ENCODE measurements at places on chromosomes 2 and 18.

DNA sequence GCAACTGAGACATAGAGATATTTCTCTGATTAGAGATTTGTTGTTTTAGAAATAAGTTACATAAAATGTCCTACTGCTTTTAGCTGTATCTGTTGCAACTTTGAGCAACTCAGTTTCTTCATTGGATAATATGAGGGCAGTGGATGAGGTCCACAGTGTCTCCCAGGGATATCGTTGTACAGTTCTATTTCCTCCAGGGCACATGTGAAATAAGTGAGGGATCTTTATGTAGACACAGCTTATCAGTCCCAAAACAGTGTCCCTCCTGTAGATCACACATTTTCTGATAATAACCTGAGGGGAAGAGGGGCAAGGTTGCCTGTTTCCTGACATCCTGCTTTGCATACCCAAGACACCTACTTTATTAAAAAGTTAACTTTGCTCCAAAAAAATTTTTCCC lies 1231.2 kb upstream of the ZEB2 start:
- no peak for DNase-seq

DNA sequence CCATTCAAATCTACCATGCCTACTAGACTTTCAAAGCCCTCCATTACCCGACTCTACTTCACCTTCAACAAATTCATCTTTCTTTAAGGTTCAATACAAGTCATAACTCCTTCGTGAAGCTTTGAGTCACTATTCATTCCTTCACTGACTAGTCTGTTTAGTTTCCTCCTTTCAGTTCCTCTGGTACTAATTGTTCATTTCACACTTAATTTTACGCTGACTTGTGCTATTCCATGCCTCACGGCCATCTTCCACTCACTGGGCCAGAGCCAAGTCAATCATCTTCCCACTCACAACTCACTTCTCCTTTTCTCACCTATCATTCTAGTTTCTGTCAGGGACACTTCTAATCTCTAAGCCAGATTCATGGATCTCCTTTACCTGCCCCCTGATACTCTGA lies 136.2 kb downstream of the MTX2 start:
- no peak for DNase-seq

- no peak for DNase-seq
These were observed 9.0 kb downstream of the CDH2 start for GRCh38 chr18:28167835-28168349.

- DNase-seq, result no peak
These were observed 262.4 kb downstream of the NDUFA10 start for GRCh38 chr2:239762655-239763269.

- DNase-seq, result no peak
These were observed 59.9 kb upstream of the SPAG16 start for GRCh38 chr2:213224366-213224765.

DNA sequence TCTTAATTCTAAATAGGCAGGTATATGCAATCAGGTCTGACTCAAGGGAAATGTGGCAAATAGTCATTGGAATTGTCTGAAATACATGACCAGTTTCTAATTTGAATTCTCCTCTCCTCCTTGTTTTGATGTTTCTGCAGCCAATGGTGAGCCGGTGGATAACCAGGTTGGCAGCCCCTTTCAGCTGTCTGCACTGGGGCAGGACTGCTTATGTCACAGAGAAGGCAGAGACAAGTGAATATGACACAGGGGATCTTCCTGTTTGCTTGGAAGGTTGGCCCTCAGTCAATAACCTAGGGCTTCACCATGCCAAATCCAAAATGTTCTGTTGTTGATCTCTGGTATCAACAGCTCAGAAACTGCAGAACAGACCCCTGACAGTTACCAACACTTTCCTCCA lies 12.1 kb downstream of the MYT1L start:
- DNase-seq, result no peak

- DNase-seq, result no peak
These were observed 857 bp upstream of the NEUROD1 start for GRCh38 chr2:181680937-181681811.

DNA sequence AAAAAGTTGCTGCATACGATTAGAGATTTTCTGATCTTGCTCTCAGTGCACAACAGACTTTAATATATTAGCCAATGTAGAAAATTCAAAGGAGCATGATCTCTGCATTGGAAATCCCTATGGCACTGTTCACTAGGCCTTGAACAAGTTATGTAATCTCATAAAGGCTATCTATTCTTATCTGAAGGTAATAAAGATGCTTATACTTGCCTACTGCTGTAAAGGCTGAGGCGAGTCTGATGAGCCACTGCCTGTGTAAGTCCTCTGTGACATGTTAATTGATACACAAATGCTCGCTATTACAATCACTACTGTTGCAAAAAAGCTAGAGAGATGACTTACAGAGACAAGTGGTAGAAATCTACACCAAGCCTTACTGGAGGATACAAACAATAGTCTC lies 207.4 kb downstream of the EPHA4 start:
- no peak for DNase-seq

DNA sequence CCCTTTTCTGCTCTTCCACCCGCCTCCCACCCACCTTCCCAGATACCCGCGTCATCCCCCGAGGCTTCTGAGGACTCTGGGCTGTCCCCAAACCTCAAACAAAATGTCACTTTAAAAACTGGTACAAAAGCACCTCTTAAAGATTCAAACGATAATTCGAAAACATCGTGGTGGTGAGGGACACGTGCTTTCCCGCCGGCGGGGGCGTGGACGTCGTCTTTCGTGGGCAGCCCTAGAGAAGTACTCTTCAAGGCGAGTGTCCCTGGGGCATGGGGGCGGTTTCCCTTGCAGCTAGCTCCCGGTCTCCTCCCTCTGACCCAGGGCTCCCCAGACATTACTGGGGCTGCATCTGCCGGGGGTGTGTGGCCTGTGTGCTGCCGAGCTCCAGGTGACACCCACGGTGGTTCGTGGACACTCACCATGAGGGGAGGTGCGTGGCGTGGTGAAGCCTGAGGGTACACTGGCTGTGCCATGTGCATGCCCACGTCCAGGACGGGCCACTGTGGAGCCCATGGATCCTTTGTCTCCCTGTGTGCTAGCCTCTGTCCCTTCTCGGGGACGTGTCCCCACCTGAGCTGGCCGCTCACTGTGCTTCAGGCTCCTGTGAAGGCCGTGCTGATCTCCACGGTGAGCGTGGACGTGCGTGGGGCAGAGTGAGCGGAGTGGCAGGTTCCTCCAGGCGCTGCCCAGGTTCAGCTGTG lies 117.8 kb downstream of the NFATC1 start:
- DNase-seq, result no peak

DNA sequence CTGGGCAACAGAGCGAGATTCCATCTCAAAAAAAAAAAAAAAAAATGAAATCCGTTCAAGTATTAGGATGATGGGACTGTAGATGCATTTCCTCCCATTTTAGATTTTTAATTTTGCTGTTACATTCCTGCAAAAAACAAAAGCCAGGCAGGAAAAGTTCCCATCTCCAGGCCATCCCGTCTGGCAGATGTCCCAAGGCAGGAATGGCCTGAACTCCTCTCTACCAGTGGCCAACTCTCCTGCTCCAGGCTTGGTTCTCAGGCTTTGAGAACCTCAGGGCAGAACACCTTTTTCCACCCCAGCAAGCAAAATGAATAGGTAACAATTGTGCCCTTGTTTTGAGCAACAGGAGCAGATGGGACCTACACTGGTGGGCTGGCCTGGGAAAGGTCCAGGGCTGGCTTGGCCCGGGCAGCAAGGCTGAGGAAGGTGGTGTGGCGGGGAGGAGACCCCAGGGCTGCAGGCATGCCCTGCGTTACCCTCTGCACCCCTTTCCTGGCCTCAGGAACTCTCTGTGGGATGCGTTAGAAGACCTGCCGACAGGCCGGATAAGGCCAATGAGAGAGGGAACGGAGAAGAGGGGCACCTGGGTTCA lies 86.0 kb downstream of the FAM210A start:
- no peak for DNase-seq

GRCh38 chr2:38454081-38454480 lies 77.0 kb upstream of the ATL2 start:
- no peak for DNase-seq

DNA sequence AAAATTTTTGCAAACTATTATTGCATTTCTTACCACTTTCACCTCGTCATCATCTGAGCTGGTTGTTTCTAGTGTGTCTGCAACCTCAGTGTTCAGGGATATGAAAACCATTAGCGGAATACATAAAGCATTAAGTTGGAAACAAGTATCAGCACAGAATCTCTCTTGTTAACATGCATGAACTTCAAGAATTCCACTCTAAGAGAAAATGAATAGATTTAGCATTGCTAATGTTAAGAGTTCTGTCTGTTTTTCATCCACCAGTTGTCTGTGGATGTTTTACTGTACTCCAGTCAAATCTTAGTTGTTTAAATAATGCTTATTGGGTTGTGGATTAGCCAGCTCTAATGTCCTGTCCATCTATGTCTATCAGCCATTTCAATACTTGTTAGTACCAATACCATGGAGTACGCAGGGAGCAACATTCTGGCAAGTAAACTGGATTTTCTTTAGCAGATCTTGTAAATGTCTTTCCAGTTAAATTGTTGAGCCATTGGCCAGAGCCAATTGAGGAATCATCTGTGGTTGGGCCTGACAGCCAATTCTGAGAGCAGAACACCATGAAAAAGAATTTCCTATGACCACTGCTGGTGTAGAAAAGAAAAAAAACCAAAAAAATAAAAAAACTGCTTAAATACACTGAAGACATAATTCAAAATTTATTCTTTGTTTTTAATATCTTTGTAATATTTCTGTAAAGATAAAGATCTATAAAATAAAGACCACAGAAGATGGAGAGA lies 82.5 kb downstream of the SLC8A1 start:
- no peak for DNase-seq

GRCh38 chr18:5543036-5543680 lies 639 bp downstream of the EPB41L3 start:
- DNase-seq, result no peak

DNA sequence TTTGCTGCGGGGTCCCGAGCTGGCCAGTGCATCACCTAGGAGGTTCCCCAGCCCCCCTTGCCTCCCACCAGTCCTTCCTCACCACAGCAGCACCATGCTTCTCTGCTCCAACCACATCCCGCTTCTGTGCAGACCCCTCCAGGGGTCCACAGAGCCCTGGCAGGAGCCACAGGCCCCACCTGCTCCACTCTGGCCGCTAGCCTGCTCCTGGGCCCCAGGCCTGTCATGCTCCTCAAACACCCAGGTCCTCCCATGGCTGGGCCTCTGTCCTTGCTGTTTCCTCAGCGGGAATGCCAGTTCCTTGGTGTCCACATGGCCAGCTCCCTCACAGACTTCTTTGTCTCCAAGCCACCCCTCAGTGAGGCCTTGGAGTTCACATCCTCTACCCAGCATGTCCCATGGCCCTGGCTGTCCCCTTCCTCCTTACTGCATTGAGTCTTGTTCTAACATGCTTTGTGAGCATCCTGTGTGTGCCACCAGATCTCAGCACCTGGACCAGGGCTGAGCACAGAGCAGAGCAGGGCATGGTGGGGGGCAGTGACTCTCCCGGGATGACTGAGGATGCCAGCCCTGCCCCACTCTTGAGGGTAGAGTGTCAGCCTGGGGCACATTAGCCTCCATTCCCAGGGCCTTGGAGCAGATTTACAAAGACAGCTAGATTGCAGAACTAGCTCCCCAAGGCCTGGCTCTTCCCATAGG lies 201.0 kb upstream of the HS6ST1 start:
- DNase-seq, result no peak

GRCh38 chr2:28648147-28648546 lies 103.5 kb upstream of the PPP1CB start:
- no peak for DNase-seq

DNA sequence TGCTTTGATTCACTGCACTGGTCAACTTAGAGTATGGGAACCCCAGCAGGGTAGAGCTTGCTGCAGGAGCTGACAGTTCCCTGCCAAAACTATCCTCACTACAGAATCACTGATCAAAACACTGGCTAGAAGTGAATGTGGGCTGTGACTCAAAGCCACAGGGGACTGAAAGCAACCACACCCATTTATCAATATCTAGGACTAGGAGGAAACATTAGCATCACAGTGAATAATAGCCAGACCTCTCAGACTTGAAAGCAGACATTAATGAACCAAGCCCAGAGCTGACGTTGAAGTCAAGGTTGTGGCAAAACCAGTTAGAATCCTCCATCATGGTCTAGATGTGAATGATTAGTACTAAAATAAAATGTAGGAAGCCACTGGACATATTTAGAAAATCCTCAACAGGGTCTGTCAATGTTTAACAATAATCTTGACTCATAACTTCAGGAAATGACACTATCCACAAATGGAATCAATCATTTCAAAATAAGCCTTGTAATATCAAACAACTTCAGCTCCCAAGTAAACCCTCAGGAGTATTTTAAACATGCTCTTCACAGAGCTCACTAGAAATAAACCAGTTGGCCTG lies 131.4 kb downstream of the CDH20 start:
- no peak for DNase-seq

- DNase-seq, result no peak
These were observed 22.2 kb upstream of the GPR75 start for GRCh38 chr2:53881986-53882385.

- DNase-seq, result no peak
These were observed 31.6 kb upstream of the NCOA1 start for GRCh38 chr2:24459224-24460161.

- DNase-seq, result no peak
These were observed 102.6 kb upstream of the NDUFV2 start for GRCh38 chr18:8999872-9000271.

- no peak for DNase-seq
These were observed 194.1 kb downstream of the ANAPC1 start for GRCh38 chr2:111689941-111690340.

DNA sequence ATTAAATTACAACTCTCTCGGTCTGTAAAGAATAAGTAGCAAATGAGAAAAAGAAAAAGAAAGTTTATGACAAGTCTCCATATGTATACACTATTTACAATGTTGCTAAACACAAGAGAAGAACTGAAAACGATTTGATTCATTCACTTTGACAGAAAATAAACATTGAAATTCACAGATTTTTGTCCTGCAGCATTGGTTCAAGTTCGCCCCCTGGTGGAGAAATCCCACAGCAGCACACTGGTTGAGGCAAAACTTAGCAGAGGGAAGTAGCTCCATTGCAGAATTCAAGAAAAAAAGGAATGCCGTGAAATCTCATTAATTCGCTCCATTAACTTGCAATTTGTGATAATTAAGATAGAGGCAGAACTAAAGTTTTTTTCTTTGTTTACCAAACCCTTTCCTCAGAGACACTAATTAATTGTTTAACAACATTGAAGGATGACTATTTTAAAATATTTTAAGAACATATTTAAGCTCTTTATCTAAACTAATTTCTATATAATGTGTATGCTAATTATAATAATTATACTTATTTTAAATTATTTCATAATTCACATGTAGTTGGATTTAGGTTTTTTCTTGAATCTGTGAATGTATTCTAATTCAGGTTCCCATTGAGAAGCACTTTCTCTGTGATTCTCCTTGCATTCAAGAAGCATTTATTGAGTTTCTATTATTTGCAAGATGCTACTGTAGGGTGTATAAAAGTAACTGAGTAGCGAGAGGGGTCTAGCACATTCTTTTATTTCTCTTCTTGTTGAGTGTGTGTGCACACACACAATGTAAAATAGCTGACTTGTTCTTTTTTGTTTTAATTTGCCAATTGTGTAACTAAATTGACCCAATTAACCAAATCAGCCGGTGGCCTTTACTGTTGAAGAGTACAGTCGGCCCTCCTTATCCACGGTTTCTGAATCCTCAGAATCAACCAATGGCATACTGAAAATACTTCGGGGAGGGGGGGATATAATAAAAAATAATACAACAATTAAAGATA lies 74.1 kb downstream of the COL4A3 start:
- DNase-seq, result peak; percentile 28

GRCh38 chr18:23230686-23231085 lies 95.4 kb downstream of the CABLES1 start:
- no peak for DNase-seq

- no peak for DNase-seq
These were observed 277.3 kb downstream of the LRATD1 start for GRCh38 chr2:14909795-14910194.

Data from stimulated activated CD8-positive, alpha-beta memory T cell treated with anti-CD3 and anti-CD28 coated beads, Interleukin-7, amount 100 ng/mL, for 4 hours (primary cell).